Left renal pelvis (tissue), 4 donors: ENCODE measurements at places on chromosomes 7 and 10. TPM values are rescaled to one million over a fixed set of nuclear protein-coding genes. Genes with fewer than 3 reads are reported as not detected.

The ZPBP gene
- 0.50 TPM for polyA plus RNA-seq

DNA sequence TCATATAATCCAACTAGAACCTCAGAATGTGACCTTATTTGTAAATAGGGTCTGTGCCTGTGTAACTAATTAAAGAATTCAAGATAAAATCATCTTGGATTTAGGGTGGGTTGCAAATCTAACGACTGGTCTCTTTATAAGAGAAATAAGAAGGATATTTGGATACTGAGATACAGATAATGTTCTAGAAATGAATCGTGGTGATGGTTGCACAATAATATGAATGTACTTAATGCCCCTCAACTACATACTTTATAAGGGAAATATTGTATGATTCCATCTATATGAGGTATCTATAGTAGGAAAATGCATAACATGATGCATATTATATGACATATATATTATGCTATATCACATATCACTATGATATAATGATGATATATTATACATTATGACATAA is 265.7 kb downstream of the SEMA3D start:
- no peak for DNase-seq

DNA sequence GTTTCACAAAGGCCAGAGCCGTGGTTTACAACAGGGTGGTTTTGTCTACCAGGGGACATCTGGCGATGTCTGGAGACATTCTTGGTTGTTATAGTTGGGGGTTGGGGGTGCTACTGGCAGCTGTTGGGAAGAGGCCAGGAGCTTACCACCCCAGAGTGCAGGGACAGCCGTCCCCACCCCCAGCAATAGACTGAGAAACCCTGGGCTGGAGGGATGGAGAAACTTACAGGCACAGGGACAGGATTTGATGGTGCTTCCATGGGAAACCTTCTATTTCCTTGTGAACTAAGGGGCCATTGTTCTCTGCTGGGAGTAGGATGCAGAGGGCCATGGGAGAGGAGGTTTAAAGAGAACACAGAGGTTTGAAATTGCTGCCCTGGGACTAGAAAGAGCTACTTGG is 10.9 kb downstream of the ADCK2 start:
- no peak for DNase-seq

GRCh38 chr7:151626422-151627115 is 106.9 kb upstream of the RHEB start:
- no peak for DNase-seq

DNA sequence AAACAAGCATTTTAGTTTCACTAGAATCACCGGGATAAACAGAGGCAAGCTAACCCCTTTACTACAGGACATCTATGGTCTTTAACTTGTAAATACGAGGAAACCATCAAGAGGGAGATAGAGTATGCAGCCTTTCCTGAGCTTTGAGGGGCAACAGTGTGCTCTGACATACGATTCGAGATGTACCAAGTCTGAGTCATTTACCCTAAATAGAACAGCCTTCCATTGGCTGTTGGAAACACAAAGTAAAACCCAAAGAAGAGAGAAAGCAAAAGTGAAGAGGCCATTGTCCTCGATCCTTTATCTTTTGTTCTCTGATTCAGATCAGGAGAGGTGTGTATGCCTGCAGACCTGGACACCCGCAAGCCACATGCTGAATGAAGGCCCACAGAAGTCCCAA is 289.5 kb downstream of the KCNMA1 start:
- DNase-seq: no peak

DNA sequence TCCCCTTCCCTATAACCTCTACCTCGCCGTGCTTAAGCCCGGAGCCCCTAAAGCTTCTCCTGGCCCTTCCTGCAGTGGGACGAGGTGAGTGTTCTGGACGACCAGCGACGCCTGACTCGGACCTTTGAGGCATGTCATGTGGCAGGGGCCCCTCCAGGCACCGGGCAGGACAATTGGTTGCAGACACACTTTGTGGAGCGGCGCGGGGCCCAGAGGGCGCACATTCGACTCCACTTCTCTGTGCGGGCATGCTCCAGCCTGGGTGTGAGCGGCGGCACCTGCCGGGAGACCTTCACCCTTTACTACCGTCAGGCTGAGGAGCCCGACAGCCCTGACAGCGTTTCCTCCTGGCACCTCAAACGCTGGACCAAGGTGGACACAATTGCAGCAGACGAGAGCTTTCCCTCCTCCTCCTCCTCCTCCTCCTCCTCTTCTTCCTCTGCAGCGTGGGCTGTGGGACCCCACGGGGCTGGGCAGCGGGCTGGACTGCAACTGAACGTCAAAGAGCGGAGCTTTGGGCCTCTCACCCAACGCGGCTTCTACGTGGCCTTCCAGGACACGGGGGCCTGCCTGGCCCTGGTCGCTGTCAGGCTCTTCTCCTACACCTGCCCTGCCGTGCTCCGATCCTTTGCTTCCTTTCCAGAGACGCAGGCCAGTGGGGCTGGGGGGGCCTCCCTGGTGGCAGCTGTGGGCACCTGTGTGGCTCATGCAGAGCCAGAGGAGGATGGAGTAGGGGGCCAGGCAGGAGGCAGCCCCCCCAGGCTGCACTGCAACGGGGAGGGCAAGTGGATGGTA is 9.2 kb downstream of the EPHB6 start:
- DNase-seq: no peak

- DNase-seq: no peak
These were observed 552.9 kb downstream of the ARL4A start for GRCh38 chr7:13240349-13240748.
